Fibroblast of skin of right biceps (primary cell): ENCODE measurements at places on chromosomes 16 and 17.

- DNase-seq = peak; percentile 46
These were observed 17.3 kb upstream of the WFDC1 start for GRCh38 chr16:84277244-84277823.

DNA sequence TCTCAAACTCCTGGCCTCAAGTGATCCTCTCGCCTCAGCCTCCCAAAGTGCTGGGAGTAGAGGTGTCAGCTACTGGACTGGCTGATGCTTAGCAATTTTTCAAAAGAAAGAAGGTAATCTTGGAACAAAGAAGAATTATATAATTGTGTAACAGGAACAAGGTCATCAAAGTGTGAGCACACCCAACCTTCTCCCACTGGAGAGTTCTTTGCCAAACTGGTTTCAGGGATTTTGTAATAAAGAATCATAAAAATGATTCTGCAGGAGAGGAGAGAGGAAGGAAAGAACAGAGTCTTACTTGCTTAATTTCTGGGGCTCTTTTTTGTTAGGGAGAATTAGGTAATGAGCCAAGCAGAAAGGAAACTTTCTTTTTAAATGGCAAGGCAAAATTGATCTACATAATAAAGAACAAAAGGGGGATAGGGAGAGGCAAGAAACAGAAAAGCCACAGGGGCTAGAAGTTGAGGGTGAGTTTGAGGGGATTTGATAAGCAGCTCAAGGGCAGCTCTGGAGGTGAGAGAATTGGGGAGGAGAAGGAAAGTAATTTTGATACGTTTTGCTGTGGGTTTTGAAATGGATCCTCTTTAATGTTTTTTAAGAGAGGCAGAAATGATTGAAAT, 21.3 kb downstream of the CHD9NB start:
- DNase-seq = no peak

DNA sequence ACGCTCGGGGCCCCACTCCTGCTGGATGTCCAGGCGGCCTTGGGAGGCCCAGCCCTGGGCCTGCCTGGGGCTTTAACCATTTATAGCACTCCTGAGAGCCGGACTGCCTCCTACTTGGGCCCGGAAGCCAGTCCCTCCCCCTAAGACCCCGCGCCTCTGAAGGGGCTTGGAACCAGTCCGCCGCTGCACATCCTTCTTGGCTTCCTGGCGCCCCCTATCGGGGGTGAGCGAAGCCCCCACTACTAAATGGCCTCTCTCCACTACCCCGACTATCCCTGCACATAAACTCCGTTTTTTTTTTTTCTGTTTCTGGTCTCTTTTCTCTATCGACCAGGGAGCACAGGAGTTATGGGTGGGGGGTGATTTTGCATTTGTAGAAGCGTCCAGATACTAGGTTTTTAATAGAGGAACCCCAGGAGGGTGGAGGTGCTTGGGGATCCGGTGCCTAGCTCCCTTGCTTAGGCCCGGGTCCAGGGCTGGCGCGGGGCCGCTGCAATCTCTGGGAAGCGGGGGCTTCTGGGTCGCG, 633 bp upstream of the NOL3 start:
- peak; percentile 49 for DNase-seq

DNA sequence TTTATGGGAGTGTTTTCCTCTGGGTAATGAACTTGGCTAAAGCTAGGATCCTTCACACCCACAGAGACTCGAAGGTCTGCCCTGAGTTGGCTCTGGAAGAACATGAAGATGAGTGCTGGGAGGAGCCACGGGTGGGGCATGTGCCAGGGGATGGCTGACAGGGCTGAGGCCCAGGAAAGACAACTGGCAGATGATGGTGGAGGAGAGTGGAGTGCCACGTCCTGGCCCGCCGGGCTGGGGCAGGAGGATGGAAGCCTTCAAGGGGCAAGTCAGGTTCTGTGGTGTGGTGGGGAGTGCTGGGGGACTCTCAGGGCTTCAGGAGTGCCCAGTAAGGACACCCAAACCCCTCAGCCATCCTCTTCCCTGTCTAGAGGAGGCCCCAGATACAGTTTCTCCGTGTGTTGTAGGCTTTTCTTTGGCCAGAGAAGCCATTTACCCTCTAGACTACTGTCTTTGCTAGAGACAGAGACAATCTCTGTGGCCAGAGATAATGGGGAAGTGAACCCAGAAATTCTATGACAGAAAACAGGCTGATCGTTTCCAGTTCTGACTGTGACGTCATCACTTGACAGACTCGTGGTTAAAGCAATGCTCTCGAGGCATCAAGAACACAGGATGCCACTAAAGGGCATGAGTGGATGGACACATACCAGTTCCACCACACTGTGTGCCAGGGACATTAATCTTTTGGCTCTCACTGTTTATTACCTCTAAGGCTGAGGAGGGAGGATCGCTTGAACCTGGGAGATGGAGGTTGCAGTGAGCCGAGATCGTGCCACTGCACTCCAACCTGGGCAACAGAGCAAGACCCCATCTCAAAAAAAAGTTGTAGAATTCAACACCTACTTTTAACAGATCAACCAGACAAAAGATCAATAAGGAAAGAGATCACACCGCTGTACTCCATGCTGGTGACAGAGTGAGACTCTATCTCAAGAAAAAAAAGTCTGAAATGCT, 18.6 kb upstream of the SLC5A10 start:
- no peak for DNase-seq

GRCh38 chr17:74737299-74738050, 419 bp downstream of the RAB37 start:
- no peak for DNase-seq

- DNase-seq = no peak
These were observed 5.1 kb downstream of the ABCC12 start for GRCh38 chr16:48150707-48151106.

DNA sequence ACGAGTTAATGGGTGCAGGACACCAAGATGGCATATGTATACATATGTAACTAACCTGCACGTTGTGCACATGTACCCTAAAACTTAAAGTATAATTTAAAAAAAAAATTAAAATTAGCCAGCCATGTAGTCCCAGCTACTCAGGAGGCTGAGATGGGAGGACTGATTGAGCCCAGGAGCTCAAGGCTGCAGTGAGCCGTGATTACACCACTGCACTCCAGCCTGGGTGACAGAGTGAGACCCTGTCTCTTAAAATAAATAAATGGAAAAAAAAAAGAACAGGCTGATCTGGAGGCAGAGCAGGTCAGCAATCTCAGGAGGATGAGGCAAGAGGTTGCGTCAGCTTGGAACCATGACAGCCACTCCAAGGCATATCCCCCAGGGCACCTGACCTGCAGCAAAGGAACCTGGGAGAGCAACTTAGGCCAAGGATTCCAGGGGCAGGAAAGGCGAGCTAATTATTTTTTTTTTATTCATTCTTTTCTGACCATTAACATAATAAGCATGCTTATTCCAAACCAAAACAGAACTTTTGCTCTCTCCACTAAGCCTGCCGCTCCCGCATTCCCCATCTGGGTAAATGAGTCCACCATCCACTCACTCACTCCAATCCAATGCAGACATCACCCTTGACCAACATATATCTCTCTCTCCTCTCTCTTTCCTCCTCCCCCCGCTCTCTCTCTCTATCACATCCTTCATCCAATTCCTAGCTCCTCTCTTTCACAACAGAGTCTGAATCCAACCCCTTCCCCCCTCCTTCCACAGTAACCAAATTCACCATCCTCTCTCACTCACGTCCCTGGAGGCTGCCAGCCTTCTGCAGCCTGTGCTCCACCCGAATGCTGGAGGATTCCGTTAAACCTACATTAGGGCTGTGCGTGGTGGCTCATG, 47.7 kb downstream of the TK2 start:
- peak; percentile 35 for DNase-seq

- DNase-seq = no peak
These were observed 28.9 kb downstream of the KSR1 start for GRCh38 chr17:27485125-27485524.

GRCh38 chr16:29986931-29987330, 8.5 kb downstream of the HIRIP3 start:
- no peak for DNase-seq

- no peak for DNase-seq
These were observed 76.9 kb upstream of the CNEP1R1 start for GRCh38 chr16:49947907-49948678.

- DNase-seq = no peak
These were observed 8.3 kb downstream of the NKIRAS2 start for GRCh38 chr17:42027961-42028790.

- no peak for DNase-seq
These were observed 10.8 kb downstream of the C16orf90 start for GRCh38 chr16:3484318-3485096.

DNA sequence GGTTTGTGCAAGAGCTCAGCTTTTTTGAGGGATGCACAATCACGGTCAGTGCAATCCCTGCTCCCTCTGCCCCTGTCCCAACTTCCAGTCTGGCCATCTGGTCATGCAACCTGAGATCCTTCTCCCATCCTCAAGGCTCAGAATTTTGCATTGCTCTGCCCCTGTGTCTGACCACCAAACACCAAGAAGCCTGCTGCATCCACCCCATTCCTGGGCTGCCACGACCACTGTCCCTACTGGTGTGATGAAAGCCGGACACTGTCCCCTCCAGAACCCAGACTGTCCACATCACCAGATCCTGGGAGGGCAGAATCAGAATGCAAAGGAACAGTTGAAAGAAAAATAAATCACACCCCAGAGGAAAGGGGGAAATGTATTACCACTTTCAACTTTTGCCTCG, 231.0 kb downstream of the C16orf78 start:
- no peak for DNase-seq

DNA sequence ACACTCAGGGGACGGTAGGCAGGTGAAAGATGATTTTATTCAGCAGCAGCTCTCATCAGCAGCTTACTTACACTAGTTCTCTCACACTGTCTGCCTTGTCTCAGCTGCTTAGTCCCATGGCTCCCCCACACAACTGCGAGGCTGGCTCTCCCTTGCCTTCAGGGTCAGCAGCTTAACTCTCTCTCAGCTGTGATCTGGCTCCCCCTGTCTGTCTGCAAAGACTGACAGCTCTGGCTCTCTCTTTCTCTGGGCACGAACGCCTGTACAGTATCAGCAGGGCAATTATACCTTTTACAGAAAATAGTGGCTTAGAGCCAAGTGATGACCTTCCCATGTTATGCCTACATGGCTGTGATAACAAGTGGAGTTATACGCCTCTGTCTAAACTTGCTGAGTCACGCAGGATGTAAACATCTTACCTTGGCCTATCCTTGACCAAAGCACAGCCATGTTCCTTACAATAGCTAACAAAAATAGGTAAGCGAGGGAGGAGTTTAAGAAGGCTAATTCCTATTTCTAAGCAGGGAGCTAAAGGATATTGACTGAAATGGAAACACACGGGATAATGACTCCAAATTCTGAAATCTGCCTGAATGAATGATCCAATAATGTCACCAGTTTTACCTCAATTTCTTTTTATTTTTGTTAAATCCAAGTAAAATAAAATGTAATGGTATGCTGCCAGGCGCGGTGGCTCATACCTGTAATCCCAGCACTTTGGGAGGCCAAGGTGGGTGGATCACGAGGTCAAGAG, 1.1 kb upstream of the NDUFAB1 start:
- DNase-seq = no peak

- DNase-seq = no peak
These were observed 626.1 kb downstream of the TMEM114 start for GRCh38 chr16:7964167-7964566.

GRCh38 chr16:75105306-75106061, 11.1 kb downstream of the LDHD start:
- DNase-seq = no peak

GRCh38 chr17:7137171-7137943, 22.7 kb upstream of the ASGR2 start:
- no peak for DNase-seq

DNA sequence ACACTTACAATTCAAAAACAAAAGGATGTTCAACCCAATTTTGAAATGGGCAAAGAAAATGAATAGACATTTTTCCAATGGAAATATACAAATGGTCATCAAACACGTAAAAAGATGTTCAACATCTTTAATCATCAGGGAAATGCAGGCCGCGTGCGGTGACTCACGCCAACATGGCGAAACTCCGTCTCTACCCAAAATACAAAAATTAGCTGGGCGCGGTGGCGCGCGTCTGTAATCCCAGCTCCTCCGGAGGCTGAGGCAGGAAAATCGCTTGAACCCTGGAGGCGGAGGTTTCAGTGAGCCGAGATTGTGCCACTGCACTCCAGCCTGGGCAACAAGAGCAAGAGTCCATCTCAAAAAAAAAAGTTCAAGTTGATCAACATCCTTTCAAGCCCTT, 1.8 kb upstream of the CLUAP1 start:
- DNase-seq = no peak

- DNase-seq = no peak
These were observed 28.8 kb downstream of the TOM1L2 start for GRCh38 chr17:17943281-17943984.

DNA sequence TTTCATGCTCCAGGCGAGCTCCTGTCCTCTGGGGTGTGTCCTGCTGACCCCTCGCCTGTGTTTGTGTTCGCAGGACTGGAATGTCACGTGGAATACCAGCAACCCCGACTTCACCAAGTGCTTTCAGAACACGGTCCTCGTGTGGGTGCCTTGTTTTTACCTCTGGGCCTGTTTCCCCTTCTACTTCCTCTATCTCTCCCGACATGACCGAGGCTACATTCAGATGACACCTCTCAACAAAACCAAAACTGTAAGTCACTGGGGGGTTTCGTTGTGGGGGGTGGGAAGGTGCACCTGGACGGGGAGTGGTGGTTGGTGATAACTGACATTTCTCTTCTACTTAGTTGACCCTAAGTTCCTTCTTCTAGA, 58.3 kb downstream of the ABCC1 start:
- DNase-seq = no peak

DNA sequence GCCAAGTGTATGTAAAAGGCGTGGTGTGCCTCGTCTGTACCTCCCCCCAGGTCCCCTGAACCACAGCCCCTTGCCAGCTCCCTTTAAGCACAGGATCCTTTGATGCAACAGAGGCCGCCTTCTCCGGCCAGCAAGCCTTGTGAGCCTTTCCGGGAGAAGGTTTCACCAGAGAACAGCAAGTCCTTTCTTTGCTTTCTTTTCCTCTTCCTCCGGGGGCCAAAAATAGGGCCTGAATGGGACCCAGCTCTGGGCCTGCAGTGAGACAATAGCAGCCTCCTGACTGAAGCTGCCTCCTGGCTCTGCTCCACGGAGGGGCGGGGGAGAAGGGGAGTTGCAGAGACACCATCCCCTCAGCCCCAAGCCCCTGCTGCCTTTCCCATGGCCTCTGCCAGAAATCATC, 9.0 kb downstream of the ADGRG1 start:
- DNase-seq = no peak

- DNase-seq = no peak
These were observed 220.6 kb downstream of the LGALS9B start for GRCh38 chr17:20246692-20247091.

- DNase-seq = no peak
These were observed 64.6 kb downstream of the ARHGAP44 start for GRCh38 chr17:12853921-12854320.

GRCh38 chr16:28558456-28558855, 4.7 kb downstream of the SGF29 start:
- DNase-seq = peak; percentile 22

DNA sequence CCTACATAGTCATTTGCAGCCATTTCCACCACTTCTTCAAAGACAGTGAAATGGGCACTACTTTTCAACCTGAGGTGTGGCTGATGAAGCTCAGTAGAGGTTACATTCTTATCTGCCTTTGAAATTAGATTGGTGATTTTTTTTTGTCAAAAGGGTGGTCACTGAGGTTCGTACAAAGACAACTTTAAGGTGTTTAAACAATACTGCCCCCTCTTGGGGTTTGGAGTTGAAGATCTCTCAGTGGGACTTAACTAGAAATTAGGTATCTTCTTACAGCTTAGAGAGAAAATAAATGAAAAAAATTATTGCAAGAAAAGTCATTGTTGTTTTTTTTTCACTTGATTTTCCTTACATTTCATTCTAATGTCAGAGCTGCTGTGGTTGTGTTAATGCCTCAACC, 713.2 kb downstream of the CDH11 start:
- DNase-seq = no peak

GRCh38 chr17:40541873-40542557, 23.3 kb downstream of the CCR7 start:
- peak; percentile 63 for DNase-seq

- no peak for DNase-seq
These were observed 40.1 kb upstream of the CLEC19A start for GRCh38 chr16:19245326-19245925.
